ENCODE measurements at places on chromosomes 12 and 14.

DNA sequence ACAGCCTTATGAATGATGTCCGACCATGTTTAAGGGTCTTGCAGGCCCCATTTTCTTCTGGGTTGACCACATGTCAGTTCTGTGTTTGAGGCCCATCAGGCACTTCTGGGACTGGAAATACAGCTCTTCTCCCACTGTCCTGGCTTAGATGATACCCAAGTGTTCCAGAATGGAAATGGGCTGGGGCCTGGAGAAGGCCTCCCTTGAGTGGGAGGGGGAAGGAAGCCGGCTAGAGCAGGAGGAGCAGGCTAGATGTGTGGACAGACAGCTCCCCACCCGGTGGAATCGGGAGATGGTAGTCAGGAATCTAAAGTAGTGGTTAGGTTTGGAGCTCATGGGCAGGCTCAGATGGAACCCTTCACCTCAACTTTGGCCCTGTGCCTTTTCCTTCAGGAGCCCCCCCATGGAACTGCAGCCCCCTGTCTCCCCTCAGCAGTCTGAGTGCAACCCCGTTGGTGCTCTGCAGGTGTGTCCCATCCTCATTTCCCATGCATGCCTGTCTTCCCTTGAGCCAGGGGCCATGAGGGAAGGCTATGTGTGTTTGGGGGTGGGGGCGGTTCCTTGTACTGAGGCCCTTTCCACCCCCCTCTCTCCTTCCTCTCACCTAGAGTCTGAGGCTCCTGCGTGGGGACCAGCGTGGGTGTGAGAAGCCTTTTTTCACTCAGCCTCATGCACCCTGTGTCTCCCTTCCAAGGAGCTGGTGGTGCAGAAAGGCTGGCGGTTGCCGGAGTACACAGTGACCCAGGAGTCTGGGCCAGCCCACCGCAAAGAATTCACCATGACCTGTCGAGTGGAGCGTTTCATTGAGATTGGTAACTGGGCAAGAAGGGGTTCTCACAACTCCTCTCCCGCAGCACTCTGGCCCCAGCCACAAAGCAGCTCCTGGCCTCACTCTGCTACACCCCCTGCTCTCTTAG, 3.0 kb downstream of the NPFF start:
- DNase-seq, result no peak

- DNase-seq, result no peak
These were observed 115.2 kb downstream of the KSR2 start for GRCh38 chr12:117853600-117853999.

GRCh38 chr14:82500222-82500621, 966.6 kb upstream of the SEL1L start:
- no peak for DNase-seq

DNA sequence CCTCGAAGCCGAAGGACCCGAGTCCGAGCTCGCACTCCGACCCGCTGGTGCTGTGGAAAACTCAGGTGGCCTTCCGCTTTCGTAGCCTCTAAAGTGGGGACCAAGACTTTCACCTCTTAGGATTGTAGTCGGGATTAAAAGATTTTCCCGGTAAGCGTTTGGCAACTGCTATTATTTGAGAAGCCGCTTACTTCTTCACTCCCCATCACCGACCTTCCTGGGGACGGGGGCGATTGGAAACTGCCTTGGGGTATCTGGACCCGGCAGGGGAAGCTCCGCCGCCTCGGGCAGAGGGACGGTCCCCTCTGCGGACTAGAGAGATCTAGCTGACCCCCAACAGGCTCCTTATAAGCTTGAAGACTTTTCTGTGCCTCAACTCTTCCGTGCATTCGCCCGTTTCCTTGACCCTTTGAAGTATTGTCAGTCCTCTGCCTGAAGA, 659 bp downstream of the TRAFD1 start:
- DNase-seq, result no peak

GRCh38 chr14:100629696-100630095, 42.5 kb upstream of the BEGAIN start:
- DNase-seq, result no peak

DNA sequence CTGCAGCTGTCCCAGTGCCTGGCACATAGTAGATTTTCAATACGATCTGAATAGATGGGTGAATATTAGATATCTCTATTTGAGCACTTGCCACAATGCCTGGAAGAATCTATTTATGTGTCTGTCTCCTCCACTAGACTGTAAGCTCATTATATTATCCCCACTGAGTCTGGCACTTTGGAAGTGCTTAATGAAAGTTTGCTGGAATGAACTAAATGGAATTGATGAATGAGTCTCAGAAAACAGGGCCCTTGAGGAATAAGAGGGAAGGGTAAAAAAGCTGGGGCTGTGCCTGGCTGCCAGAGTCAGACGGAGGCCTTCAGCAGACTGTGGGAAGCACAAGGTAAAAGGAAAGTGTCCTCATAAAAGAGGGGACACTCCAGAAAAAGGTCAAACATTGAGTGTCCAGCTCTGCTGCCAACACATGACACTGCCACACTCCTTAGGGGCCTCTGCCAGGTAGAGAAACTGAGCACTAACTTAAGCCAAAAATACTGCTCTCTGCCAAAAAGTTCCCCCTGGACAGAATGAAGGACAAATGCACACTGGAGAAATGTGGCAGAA, 39.3 kb downstream of the GLT8D2 start:
- no peak for DNase-seq

DNA sequence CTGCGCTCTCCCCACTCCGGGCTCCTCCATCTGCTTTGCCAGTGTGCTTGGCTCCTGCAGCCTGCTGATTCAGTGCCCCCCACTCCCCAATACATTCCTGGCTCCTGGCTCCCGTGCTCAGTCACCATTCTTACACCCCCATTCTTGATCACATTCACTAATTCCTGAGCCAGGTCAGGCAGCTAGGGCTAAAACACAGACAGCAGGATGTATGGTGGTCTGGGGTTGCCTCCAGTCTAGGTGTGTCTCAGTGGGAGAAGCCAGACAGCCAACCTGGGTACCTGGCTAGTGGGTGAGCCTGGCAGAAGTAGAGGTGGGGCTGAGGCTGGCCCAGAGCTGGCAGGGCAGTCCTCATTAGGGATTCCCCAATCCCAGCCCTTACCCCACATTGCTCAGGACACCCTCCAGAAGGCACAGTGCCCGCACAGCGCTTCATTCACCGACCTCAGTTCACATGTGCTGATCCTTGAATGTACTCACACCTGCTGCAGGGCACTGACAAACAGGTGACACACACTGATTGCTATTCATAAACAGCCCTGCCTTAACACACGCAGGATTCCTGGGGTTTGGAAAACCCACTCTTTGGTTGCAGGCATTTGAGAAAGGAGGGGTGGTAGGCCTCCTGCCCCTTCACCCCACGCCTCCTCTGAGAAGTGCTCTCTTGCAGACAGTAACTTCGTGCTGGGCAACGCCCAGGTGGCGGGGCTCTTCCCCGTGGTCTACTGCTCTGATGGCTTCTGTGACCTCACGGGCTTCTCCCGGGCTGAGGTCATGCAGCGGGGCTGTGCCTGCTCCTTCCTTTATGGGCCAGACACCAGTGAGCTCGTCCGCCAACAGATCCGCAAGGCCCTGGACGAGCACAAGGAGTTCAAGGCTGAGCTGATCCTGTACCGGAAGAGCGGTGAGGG, 1.7 kb downstream of the KCNH3 start:
- no peak for DNase-seq

DNA sequence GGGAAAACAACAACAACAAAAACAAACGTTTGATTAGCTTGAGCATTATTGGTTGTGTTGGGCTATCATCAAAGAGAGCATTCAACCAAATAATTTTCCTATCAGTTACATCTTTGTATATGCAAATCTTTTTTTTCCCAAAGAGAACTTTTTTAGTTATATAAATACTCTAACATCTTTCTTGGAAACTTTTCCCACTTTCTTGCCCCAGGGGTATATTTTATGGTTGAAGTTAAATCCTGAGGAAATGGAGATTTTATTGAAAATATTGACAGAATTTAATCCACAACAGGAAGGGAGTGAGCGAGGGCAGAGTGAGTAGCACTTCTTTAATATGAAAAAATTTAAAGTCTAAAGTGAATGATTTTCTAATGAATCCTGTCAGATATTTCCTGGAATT, 120.9 kb upstream of the NPAS3 start:
- DNase-seq, result no peak

GRCh38 chr12:71303199-71303598, 136.4 kb upstream of the LGR5 start:
- DNase-seq, result no peak

- no peak for DNase-seq
These were observed 2.1 kb downstream of the TINF2 start for GRCh38 chr14:24240110-24240918.

- no peak for DNase-seq
These were observed 716.3 kb upstream of the MDGA2 start for GRCh38 chr14:48391661-48392060.

DNA sequence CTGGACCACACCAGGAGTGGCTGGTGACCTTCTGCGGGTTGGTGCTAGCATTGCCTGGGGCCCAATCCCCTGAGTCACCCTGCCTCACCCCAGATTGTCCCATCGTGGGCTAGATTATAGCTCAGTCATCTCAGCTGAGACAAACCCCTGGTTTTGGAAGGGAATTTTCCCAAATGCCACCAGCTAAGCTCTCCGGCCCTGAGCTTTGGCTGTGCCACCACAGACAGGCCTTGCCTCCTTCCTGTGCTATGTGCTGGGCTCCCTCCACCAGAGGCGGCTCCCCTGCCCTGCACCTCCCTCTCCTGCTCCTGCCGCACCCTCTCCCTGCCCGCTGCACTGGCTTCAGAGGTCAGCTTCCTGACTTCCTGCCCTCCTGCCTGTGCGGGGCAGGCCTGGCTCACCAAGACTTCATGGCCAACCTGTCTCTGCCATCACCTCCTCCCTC, 196.3 kb downstream of the TSPAN9 start:
- DNase-seq, result no peak

GRCh38 chr12:85301051-85301450, 21.0 kb downstream of the ALX1 start:
- DNase-seq, result no peak
